ENCODE measurements at places on chromosomes 3 and 15. TPM values are rescaled to one million over a fixed set of nuclear protein-coding genes. Genes with fewer than 3 reads are reported as not detected.

The PYGO1 gene
- total RNA-seq, result 2.5 TPM

The DISP2 gene
- 27.5 TPM for total RNA-seq

The LRRC58 gene
- 20.3 TPM for total RNA-seq

DNA sequence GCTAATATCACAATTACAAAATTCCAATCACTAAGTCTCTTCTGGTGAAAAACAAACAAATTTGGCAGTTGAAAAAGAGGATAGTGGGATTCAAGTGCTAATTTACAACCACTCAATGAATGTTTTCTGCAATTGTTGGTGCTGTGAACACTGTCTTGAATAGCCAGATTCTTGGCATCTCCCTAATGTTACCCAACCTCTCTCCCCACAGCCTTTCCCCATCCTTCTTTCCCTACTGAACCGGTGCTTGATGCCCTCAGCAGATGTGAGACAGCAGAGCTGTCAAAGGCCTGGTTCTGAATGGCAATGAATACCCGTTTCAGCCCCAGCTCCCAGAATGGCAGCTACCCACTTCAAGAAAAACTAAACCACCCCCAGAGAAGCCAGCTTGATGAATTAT lies 22.5 kb upstream of the BHLHE40 start:
- DNase-seq, result no peak

- no peak for DNase-seq
Measured at GRCh38 chr3:116176974-116177555, 268.2 kb downstream of the LSAMP start.

DNA sequence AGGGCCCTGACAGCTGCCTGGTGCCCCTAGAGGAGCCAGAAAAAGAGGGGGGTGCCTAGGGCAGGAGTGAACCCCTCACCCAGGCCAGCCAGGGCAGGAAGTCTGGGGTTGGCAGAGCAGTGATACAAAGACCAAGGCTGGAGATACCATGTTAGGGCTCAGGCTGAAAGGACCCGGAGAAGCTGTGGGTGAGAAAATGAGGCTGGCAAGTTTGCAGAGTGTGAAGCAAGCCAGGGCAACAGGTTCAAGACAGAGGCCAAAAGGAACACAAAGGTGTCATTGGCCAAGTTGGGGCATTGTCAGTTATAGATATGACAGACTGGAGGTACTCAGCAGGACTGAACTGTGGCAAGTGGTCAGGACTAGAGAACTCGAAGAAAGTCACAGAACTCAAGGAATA lies 40.6 kb upstream of the IREB2 start:
- DNase-seq, result no peak
